AG04449 (cell line): ENCODE measurements at places on chromosomes 2 and 18.

- no peak for DNase-seq
Observed at GRCh38 chr2:229920011-229920641, 1.7 kb downstream of the TRIP12 start.

DNA sequence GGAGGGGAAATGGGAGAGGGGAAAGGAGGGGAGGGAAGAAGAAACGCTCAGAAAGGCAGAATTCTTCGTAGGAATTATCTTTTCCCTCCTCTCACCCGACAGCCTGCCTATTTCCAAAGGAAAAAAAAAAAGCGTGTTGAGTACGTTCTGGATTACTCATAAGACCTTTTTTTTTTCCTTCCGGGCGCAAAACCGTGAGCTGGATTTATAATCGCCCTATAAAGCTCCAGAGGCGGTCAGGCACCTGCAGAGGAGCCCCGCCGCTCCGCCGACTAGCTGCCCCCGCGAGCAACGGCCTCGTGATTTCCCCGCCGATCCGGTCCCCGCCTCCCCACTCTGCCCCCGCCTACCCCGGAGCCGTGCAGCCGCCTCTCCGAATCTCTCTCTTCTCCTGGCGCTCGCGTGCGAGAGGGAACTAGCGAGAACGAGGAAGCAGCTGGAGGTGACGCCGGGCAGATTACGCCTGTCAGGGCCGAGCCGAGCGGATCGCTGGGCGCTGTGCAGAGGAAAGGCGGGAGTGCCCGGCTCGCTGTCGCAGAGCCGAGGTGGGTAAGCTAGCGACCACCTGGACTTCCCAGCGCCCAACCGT lies at the start of gene GAD1:
Gene GAD1 (plus strand): TSS at position 384 of the 589 bp plus-strand sequence. CDS start 1,705 bp downstream, outside the sequence.
- DNase-seq: no peak

DNA sequence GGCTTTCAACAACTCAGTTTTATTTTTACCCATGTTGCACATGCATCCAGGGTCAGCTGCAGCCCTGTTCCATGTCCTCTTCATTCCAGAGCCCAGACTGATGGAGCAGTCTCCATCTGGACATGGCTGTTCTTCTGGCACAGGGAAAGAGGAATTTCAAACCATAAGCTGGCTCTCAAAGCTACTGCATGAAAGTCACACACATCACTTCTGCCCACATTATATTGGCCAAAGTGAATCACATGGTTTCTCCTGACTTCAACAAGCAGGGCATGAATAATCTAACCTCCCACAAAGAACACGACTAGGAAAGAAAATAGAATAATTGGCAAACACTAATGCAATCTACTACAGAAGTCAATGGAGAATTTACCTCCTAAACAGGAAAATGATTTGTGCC lies 94.2 kb downstream of the FTCDNL1 start:
- DNase-seq: no peak

- no peak for DNase-seq
Observed at GRCh38 chr2:109247340-109247739, 118.3 kb downstream of the SH3RF3 start.

GRCh38 chr2:219296631-219297391 lies 12.4 kb downstream of the PTPRN start:
- no peak for DNase-seq

- no peak for DNase-seq
Observed at GRCh38 chr2:165587335-165587938, 117.9 kb downstream of the CSRNP3 start.

DNA sequence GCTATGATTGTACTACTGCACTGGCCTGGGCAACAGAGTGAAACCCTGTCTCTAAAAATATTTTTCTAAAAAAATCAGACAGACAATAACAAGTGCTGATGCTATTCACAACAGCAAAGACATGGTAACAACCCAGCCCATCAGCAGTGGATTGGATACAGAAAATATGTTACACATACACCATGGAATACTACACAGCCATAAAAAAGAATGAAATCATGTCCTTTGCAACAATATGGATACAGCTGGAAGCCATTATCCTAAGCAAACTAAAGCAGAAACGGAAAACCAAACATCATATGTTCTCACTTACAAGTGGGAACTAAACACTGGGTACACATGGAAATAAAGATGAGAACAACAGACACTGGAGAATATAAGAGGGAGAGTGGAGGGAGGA lies 19.9 kb downstream of the FAM161A start:
- DNase-seq: no peak

- peak; percentile 87 for DNase-seq
Observed at GRCh38 chr2:65367524-65367923, 64.9 kb downstream of the SPRED2 start.

DNA sequence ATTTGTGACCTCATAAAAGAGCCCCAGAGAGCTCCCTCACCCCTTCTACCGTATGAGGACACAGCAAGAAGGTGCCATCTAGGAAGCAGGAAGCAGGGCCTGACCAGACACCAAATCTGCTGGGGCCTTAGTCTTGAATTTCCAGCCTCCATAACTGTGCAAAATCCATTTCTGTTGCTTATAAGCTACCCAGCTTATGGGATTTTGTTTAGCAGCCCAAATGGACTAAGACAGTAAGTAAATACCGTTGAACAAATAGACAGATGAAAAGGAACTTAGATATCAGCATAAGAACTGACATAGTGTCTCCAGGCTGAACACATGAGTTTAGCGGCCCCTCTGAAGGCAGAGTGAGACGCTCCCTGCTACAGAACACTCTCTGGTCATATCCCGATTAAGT lies 130.9 kb downstream of the UXS1 start:
- no peak for DNase-seq

DNA sequence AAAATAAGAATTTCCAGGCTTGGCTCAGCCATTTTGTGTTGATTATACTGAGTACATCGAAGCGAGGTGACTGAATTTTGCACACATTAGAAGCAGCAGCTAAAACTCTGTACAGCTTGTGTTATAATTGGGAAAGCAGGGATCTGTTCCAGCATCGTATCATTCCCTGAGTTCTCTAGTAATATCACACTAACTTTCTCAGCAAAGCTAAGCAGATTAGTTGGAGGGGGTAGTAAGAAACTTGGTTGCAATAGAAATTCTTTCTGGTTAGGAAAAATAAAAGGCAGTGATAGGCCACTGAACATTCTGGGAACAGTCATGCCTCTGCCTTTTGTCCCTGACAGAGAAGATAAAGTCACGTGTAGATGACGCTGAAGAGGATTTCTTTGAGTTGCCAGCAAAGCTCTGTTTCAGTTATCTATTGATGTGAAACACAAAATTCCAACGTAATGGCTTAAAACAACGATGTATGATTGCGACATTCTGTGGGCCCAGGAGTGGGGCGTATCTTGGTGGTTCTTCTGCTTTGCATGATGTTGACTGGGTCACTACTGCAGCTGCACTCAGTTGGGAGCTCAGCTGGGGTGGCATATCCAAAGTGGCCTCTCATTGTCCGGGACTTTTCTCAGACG lies 202.1 kb upstream of the MEX3C start:
- DNase-seq: no peak

- no peak for DNase-seq
Observed at GRCh38 chr2:115011721-115012120, 569.3 kb downstream of the DPP10 start.

DNA sequence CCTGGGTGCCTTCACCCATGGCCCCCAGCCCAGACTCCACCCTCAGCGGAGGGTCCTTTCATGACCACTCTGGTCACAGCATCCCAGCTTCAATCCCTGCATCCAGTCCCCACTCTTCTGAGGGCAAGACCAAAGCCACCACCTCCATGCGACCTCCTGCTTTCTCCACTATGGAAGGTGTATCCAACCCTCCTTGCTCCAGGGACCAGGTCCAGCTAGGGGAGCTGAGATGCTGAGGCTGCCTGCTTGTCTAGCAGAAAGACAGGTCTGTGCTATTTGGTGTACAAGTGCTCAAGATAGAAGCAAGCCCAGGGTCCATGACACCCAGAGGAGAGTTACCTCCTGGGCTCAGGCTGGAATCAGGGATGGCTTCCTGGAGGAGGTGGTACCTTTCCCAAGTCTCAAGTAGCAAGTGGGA lies 73.8 kb upstream of the RAB6C start:
- no peak for DNase-seq

DNA sequence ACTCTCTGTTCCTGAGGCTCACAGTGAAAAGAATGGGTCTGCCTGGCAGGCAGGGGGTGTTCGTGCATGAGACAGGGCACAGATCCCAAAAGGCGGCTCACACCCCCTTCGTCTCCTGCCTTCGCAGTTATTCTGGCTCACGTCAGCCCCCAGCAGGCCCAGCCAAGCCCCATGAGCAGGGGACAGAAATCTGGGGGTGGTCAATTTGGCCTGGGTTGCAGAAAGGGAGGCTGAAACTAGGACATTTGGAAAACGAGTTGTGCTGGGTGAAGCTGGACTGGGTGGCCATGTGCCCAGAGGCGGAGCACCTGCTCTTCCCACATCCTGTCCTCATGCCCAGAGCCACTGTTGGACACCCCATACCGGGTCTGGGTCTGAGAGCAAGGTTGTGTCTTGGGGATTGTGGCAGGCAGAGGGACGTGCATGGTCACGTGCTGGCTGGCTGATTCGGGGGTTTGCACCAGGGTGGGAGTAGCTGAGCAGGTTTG lies 99.0 kb upstream of the MCFD2 start:
- DNase-seq: no peak

DNA sequence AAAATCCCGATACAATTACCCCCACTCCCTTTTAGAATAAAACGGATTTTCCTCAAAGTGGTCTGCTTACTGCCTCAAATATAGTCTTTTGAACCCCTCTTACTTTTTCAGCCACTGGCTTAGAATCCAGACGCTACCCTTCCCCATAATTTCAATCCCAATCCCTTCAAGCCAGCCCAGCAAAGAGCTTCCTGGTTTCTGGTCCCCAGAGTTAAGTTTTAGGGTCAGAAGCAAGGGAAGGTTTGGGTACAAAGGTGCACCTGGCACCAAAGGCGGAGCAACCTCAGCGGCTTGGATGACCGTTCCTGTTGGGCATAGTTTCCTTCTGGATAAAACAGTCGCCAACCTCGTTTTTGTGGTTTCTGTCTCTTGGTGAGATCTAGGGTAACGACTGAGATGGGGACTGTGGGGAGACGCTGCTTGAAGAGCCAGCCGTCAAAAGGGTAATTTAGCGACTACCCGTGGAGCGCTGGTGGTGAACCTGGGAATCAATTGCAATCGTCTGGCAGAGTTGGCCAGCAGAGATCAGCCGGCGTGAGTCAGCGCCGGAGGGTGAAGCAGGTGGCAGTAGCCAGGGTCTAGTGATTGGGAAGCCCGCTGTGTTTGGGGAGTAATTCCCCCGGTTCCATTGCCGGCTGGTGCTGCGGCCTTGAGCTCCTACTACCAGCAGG lies 1.6 kb downstream of the FEV start:
- DNase-seq: no peak

- no peak for DNase-seq
Observed at GRCh38 chr18:54209471-54210180, 14.8 kb downstream of the MBD2 start.

GRCh38 chr2:36489281-36489680 lies 108.7 kb downstream of the FEZ2 start:
- peak; percentile 61 for DNase-seq

DNA sequence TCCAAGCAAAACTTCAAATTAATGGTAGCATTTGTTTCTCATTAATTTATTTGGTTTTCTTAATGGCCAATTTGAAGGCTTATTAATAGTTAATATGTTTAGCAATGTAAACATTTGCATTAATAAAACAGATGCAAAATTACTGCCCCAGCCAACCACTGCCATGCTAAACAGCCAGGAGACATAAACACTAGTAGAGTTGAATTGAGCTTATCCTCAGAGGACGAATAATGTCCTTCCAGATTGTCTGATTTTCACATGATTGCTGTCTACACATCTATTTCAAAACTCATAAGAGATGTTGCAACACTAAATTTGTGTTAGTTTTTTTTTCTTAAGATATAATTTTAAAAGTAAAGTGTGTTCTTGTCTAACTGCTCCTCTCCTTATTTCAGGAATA lies 128.5 kb downstream of the DCC start:
- no peak for DNase-seq

DNA sequence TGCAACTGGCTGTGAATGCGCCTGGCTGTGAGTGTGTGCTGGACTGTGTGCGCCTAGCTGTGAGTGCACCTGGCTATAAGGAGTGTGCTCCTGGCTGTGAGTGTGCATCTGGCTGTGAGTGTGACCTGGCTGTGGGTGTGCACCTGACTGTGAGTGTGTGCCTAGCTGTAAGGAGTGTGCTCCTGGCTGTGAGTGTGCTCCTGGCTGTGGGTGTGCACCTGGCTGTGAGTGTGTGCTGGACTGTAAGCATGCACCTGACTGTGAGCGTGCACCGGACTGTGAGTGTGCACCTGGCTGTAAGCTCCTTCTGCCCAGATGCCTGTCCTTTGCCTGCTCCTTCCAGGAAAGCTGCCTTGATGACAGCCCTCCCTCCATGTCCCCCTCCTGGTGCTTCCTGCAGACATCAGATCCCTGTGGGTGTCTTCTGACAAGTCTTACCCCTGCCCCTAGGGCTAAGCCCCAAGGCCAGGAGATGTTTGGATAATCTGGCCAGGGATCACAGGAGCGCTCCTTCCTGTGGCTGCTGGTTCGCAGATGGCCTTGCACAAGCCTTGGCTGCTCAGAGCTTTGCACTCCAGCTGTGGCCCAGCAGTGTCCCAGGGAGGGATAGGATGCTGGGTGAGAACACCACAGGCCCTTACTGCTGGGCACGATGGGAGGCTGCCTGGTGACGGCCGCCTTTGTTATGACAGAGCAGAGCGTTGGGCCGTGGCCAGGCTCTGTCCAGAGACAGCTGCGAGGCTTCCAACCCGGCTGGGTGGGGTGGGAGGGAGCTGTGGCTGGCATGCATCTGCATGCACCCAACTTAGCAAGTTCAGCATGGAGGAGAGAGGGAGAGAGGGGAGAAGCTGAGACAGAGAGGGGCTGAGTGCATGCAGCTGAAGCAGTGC lies 89.9 kb downstream of the GLI2 start:
- DNase-seq: no peak

GRCh38 chr2:56185101-56185581 lies 1.4 kb downstream of the CCDC85A start:
- DNase-seq: no peak

- no peak for DNase-seq
Observed at GRCh38 chr18:45874491-45875184, 49.2 kb downstream of the SIGLEC15 start.

- DNase-seq: no peak
Observed at GRCh38 chr2:33421820-33422219, 54.6 kb upstream of the RASGRP3 start.

- DNase-seq: no peak
Observed at GRCh38 chr2:146777181-146777580, 1067.6 kb upstream of the ACVR2A start.

DNA sequence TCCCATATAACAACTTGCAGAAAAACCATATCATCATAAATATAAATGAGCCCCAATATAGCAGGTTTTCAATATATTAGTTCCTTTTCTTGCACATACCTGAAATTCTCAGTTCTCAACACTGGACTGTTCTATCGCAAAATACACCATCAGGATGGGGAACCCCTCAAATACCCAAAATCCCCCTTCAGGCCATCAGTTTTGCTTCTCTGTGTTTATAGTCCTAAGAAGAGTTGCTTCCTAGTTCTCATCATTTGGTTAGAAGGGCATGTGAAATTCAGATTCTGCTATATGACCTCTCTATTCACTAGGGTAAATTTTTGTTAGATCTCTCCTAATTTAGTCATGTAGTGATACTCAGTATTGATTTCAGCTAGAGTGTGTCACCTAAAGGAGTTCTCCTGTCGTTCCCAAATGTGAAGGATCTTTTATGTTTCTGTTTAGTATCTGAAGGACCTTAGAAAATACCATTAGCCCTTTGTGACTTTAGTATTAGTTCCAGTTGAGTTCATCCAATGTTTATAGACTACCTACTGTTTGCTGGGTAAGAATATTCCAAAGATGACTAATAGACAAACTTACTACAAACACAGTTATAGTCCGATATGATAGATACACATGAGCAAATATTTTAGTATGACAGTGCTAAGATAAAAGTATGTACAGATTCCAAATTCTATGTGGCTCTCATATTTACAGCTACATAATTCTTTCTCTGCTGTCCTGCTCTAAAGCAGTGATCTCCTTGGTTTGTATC lies 115.8 kb downstream of the TTC27 start:
- DNase-seq: no peak
